T-helper 1 cell (primary cell): ENCODE measurements at places on chromosomes 7 and 10.

DNA sequence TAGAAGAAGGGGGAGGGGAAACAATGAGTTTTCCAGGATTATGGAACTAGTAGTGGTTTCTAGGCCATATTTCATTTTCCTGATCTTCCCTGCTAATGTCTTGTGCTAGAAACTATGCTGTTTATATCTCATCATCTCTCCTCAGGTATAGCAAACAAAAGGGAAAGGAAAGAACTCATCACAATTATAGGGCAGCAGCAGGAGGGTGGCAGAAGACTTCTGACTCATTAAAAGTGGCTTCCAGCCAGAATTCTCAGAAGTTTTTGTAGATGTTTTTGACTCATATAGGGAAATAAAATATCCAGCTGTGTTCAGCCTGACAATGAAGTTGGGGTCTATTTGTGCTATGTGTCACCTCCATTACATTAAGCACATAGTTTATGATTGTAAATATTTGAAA is 6.5 kb downstream of the AHR start:
- no peak for DNase-seq

- DNase-seq: no peak
Measured at GRCh38 chr7:159032753-159033472, 111.8 kb downstream of the VIPR2 start.

DNA sequence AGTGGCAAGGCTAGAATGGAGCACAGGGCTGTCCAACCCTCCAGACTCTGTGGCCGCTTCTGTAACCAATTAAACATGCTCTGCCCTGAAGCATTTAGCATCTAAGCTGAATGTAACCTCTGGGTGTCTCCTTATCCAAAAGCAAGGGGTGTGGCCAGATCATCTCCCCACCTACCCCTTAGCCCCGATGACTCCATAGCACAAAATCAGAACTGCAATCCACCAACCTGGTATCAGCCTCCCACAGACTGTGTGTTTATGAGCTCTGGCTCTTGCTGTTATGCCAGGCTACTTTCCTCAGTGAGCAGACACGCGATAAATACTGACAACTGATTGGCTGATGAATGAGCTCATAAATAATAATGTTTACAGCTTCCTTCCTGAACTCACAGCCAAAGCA is 3.2 kb downstream of the FRMD4A start:
- DNase-seq: no peak

DNA sequence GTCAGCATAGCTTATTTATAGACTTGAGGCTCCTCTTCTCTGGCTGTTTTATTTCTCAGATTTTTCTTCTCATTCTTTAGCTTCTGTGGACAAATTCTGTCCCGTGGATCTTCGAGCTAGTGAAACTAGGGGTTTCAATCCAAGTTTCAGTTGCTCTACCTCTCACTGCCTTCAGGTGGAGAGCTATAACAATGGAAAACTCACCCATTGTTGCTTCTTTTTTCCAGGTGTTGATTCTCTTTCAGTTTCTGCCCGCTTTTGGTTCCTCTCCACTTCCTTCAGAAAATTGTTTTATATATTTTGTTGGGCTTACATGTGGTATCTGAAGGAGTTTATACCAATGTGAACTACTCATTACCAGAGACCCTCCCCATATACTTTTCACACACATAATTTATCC is 266.1 kb downstream of the TCF7L2 start:
- no peak for DNase-seq

GRCh38 chr10:70958396-70958795 is 70.0 kb upstream of the PCBD1 start:
- DNase-seq: no peak

DNA sequence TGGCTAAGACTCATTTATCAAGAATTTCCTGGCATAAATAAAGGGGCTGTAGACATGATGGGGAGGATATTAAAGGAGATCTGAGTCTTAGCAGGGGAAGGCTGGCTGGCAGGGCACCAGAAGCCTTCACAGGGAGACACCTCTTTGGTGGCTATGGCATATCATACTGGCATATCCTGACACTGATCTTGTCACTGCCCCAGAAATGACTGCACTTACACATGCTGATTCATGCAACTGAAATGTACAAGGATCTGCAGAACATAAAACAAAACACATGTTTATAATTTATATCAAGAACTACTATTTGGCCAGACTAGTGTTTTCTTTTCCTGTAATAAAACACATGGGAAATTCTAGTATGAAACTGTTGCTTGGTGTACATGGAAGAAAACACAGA is 5.5 kb upstream of the LIPN start:
- DNase-seq: no peak

GRCh38 chr7:28470344-28470743 is 58.0 kb downstream of the CREB5 start:
- no peak for DNase-seq

GRCh38 chr10:64148607-64149006 is 627.4 kb downstream of the REEP3 start:
- no peak for DNase-seq

DNA sequence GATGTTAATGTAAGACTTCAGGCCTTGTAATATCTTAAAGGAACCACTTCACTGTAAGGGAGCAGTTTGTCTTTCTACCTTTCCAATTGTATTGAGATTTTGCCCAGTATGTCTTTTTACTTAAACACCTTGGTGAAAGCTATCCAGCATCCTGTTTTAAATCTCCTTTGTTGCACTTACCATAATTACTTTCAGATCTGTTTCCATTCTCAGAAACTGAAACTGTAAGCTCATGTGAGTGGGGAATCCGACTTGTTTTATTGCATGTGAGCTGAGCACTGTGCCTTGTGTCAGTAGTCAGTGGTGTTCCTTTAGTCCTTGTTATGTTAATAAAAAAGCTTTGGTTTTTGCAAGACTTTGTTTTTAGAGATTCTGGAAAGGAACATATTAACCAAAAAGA is 42.2 kb downstream of the BMPR1A start:
- no peak for DNase-seq

- DNase-seq: no peak
Measured at GRCh38 chr7:6403907-6404306, 43.8 kb downstream of the DAGLB start.

DNA sequence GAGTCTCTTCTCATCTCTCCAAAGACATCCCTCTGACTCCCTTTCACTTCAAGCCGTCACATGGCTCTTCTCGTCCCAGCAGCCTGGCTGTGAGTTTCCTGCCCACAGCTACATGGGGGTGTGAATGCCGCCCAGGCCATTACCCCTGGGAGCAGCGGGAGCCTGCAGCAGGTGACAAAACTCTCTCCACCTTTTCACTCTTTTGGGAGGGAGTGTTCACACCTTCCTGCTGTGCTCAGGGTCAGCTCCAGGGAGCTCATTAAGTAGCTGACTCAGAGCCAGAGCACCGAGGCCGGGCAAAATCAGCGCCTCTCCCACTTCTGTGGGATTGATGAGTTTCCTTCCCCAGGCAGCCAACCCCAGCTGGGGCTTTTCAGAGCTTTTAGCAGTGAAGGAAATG is 271.3 kb downstream of the TYW1 start:
- no peak for DNase-seq

DNA sequence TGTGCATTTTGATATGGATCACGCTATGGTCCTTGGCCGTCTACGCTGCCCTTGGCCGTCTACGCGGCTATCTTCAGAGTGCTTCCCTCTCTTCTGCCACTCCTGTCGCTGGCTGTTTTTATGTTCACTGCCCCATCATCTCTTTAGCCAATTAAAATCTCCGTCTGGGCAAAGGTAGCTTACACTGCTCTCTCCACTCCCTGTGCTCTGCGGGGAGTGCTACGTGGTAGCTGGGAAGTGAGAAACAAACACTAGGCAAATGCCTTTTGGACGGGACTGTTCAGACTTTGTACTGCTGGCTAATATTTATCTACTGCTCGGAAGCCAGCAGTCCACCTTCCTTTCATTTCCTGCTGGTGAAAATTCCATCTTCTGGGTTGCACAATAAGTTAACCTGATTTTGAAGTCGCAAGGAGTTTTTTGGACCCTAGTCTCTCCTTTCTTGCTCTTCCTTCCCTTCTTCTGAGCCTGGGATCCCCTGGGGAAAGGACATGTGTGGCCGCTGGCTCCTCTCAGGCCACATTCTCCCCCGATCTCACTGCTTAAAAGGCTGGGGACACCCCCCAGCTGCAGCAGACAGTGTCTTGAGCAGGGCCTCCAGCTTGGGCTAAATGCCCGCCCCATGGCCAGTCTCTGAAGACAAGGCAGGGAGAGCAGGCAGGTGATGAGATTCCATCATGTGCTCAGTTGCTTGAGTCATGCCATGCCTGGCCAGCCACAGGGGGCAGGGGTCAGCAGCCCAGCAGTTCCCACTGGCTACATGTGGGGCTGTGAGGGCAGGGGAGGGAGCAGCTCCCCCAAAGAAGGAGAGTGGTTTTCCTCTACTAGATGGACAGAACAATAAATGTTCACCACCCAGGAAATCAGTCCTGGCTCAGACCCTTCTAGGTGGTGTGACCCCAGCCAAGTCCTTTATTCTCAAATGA is 25.5 kb upstream of the RBM33 start:
- no peak for DNase-seq

- DNase-seq: no peak
Measured at GRCh38 chr7:135729230-135729629, 1.2 kb upstream of the SLC13A4 start.

- DNase-seq: no peak
Measured at GRCh38 chr10:23516530-23516929, 77.7 kb downstream of the OTUD1 start.

DNA sequence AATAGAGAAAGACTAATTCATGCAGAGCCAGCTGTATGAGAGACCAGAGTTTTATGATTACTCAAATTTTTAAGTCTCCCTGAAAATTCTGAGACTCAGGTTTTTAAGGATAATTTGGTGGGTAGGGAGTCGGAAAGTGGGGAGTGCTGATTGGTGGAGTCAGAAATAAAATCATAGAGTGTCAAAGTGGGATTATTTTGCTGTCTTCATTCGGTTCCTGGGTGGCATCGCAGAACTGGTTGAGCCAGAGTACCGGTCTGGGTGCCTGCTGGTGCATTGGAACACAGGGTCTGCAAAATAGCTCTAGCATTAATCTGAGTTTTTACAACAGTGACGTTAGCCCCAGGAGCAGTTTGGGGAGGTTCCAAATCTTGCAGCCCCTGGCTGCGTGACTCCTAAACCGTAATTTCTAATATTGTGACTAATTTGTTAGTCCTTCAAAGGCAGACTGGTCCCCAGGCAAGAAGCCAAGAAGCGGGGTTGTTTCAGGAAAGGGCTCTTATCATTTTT is 32.4 kb downstream of the GPRIN2 start:
- DNase-seq: no peak

DNA sequence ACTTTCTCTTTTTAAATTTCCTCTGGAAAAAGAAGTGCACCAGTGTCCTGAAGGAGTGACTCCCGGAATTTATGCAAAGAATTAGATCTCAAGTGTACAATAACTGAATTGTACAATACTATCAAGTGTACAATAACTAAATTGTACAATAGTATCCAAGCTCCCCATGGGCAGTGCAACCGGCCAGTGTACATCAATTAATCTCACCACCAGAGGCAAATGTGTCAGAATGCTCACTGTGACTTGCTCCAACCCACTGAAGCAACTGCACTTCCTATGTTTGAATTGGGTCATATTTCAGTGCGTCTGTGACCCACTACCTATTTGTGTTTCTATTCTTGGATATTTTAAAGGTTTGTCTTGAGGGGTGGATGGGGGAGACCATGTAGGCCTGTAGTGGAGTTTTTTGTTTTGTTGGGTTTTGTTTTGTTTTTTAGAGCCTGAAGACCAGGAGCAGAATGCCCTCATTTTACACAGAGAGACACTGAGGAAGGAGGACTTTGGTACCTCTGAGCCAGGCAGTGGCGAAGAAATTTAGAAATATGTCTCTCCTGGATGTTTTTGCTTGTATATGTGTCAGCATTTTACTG is 78.5 kb upstream of the CTTNBP2 start:
- no peak for DNase-seq
